ENCODE measurements at places on chromosomes 4 and X.
A peak's percentile ranks its signal among the peaks of the same experiment; 100 is the strongest.

DNA sequence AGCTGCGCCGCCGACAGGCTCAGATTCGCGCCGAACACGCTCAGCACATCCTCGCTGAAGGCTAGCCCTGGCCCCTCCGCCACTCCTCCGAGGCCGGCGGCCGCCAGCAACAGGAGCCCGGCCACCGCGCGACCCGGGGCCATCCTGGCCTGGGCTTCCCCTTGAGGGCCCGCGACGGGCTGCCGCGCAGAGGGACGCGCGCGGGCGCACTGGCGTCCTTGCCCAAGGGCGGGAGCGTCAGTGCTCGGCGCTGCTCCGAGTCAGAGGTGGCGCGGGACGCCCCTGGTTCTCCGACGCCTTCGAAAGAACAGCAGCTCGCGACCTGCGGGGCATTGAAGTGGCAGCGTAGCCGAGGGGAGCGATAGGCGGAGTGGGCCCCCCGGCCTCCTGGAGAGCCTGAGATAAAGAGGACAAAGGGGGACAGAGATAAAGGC is 745 bp downstream of the SLC39A8 start:
- DNase-seq, result peak; percentile 61

GRCh38 chrX:133415276-133416105 is at the start of gene GPC4:
Gene GPC4, minus strand, starts transcription at chrX:133415489. Its CDS starts 524 bp downstream, at chrX:133414965.
- DNase-seq, result no peak

GRCh38 chr4:94978904-94979303 is 221.1 kb downstream of the BMPR1B start:
- no peak for DNase-seq

DNA sequence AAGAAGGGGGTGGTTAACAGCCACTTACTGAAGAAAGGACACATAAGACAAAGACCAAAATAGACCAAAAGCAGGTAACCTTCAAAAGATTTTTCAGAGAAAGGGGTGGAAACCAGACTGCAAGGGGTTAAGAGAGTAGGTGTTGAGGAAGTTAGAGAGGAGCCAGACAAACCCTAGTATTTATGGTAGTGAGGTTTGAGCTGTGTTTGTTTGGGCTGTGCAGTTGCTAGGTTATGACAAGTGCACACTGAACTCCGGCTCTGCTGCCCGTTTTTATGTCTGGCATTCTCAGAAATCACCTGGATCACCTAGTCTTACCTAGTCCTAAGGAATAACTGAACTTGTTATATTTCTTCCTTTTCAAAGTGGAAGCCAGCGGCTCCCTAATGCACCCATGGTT is 22.9 kb upstream of the G3BP2 start:
- DNase-seq, result no peak

GRCh38 chr4:164508097-164508496 is 245.8 kb upstream of the SMIM31 start:
- no peak for DNase-seq

DNA sequence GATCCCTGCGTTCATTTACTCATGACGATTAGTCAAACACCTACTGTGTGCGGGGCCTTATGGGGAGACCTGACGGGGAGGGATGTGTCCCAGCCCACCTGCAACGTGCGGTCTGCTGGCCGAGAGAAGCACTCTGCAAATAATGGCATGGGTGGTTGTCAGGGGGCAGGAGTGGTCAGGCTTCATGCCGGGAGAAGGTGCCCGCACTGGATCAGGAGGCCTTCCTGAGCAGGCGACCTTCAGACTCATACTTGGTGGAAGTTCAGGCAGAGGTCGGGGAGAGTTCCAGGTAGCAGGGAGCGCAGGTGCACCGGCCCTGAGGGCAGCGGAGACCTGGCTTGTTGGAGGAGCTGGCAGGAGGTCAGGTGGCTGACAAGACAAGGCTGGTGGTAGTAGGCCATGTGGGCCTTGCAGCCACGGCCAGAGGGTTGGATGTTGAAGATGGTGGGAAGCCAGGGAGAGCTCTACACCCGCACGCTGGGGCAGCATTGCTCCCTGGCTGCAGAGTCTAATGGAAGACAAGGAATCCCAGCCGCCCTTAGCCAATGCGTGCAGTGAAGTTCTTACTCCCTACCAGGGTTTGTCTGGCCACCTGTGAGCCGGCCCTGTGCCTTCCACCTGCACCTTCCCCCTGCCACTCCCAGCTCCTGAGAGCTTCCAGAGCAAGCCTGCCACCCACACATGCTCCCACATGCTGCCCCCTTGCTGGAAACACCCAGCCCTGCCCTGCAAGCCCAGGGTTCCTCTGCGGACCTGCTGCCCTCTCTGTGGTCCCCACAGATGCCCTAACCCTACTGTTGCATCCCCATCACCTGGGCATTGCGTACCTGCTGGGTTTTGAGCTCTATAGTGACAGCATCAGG is 97.3 kb downstream of the PSAPL1 start:
- DNase-seq, result no peak

GRCh38 chr4:183397741-183398297 is 46.6 kb upstream of the CDKN2AIP start:
- DNase-seq, result no peak

GRCh38 chrX:148412006-148412405 is 88.4 kb upstream of the AFF2 start:
- DNase-seq, result no peak

DNA sequence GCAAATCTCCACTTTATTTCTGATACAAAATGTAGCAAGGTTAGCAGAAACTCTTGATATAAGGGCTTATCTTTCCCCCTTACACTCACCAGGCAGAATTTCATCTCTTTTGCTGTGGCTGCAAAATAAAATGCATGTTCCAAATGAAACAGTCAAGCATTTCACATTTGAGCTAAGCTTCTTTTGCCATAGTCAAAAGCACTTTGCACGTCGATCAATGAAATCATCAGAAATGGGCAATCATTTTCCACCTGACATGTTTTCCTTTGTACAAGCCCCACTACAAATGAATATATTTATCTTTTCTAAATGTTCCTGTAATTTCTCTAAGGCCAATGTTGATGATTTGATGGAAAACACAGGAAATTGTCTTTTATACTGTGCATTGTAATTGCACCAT is 178.4 kb downstream of the ANKRD50 start:
- no peak for DNase-seq

GRCh38 chr4:3160438-3160837 is 86.0 kb downstream of the HTT start:
- no peak for DNase-seq

GRCh38 chr4:36325926-36326325 is 44.5 kb downstream of the DTHD1 start:
- DNase-seq, result no peak

GRCh38 chr4:152983221-152983620 is 47.1 kb downstream of the FHDC1 start:
- no peak for DNase-seq

DNA sequence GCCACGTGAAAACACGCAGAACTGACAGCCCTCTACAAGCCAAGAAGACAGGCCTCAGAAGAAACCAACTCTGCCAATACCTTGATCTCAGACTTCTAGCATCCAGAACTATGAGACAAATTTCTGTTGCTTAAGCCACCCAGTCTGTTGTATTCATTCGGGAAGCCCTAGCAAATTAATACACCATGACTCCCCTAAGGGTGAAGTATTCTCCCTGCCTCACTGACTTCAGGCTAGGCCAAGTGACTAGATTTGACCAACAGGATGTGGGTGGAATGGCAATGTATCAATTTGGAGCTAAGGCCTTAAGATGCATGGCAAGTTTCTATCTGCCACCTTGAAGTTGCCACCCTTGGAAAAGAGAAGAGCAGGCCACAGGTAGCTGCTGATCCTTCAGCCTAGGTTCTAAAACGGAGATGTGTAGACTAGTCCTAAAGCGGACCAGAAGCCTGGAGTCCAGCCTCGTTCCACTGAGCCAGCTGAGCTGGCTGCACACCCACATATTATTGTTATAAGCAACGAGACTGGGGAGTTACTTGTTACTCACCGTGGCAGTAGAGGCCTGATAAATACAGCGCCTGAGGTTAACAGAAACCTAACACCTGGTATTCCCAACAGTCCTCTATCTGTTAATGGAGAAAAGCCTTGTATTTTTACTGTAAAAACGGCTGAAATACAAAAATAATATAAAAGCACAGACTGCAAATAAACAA is 16.4 kb downstream of the SCARB2 start:
- DNase-seq, result no peak

DNA sequence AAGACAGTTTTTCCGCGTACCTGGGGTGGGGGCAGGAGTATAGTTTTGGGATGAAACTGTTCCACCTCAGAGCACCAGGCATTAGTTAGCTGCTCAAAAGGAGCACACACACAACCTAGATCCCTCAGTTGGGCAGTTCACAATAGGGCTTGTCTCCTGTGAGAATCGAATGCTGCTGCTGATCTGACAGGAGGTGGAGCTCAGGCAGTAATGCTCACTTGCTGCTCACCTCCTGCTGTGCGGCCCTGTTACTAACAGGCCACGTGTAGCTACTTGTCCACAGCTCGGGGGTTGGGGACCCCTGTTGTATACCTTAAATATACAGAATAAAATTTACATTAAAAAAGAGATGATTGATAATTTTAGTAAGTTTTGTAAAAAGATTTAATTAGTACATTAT is 191.5 kb downstream of the SLC7A11 start:
- no peak for DNase-seq

GRCh38 chrX:103730796-103731493 is 20.2 kb downstream of the TMEM31 start:
- DNase-seq, result peak; percentile 59

DNA sequence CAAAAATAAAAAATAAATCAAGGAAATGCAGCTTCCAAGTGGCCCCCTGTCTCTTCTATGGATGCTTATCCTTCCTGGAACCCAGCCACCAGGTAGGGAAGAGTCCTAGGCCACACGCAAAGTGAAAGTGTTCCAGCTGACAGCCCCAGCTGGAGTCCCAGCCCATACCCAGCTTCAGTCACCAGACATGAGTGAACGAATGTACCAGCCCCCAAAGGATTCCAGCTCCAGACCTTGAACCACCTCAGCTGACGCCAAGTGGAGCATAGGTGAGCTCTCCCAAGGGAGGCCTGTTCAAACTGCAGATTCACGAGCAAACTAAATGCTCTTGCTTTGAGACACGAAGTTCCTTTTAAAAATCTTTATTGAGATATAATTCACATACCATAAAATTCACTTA is 62.0 kb downstream of the BCOR start:
- no peak for DNase-seq

- DNase-seq, result peak; percentile 18
These were observed 783 bp downstream of the RBPJ start for GRCh38 chr4:26321373-26322221.

DNA sequence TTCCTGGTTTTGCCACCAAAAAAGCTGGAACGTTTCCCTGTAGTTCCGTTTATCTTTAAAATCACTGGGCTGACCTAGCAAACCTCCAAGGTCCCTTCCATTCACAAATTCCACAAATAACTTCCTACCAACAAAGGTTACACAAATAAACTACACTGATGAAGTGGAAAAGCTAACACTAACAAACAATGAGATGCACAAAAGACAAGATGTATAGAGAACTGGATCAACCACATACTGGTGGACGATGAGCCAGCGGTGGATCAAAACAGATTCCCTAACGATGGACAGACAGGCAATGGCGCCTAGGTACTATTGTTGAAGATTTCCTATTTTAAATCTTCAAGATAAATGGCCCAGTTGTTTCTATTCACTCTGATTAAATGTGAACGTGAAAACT is 15.5 kb downstream of the AFAP1 start:
- no peak for DNase-seq

- no peak for DNase-seq
These were observed 5.1 kb upstream of the TASL start for GRCh38 chrX:30582664-30583063.

- DNase-seq, result peak; percentile 86
These were observed 34.9 kb upstream of the CLDN24 start for GRCh38 chr4:183356931-183357675.

GRCh38 chr4:151236036-151236435 is 40.9 kb upstream of the PRSS48 start:
- DNase-seq, result no peak

GRCh38 chrX:20265726-20266681 is 705 bp downstream of the RPS6KA3 start:
- DNase-seq, result no peak

GRCh38 chrX:70039758-70040157 is 10.0 kb downstream of the AWAT2 start:
- no peak for DNase-seq

- DNase-seq, result no peak
These were observed 84.5 kb downstream of the WFS1 start for GRCh38 chr4:6354119-6354518.

DNA sequence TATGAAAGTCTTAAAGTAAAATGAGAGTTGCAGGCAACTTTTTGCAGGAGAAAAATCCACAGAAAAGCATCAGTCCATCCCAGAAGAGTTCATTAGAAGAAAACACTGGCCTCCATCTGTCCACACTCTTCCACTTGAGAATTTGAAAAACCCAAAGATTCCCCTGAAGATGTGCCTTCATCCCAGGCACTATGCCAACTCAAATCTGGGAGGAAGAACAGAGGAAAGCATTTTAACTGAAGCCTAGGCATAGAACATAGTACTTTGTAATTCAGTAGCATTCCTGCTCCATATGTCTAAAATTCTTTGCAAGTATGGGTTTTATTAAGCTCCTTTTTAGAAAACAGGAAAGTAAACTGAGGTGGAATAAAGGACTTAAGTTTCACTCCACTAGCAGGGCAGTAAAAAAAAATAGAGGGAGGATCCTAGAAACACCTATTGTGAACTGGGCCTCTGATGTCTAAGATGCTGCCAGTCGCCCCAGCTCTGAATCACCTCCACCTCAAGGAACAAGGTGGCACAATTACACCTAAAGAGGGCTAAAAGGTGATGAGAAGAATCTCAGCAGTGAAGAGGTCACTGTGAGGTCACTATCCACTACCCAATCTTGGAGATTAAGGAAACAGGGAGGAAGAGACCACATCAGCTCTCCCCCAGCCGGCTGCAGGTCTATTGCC is 141.9 kb upstream of the FAM241A start:
- DNase-seq, result peak; percentile 6

DNA sequence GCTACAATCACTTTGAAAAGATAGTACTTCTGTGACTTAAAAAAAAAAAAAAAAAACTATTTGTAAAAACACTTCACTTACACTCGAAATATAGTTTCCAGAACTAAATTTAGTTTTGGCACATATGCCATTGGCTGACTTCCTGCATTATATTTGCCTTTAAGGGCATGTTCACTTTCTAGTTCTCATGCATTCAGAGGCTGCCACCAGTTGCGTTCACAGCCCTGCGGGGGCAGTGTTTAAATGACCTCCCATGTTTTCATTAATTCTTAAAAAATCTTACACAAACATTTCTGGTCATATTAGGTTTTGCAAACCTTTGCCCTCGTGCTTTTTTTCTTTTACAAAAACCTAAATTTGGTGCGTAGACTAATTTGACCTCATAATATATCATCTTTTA is 12.4 kb upstream of the ARHGAP6 start:
- no peak for DNase-seq

- no peak for DNase-seq
These were observed 52.9 kb upstream of the LIMCH1 start for GRCh38 chr4:41485041-41485440.

- DNase-seq, result no peak
These were observed 82.0 kb downstream of the HAUS3 start for GRCh38 chr4:2159931-2160330.

DNA sequence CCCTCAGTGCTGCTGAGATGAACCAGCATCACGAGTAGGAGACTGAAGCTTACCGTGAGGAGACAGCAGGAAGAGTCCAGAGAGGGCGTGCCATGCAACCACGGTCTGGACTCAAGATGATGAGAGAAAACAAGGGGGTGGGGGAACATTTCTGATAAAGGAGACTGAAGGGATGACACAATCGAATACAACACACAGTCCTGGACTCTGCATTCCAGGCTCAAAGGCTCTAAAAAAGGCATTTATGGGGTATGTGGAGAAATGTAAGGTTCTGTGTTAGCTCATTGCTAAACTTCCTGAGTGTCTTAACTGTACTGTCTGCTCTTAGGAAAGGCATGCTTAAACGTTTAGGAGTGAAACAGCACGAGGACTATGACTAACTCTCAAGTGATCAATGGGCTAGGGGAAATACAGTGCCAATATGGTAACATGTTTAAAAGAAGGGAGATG is 20.6 kb upstream of the IRAK1 start:
- peak; percentile 9 for DNase-seq
